ENCODE measurements at places on chromosomes 6 and 20.

DNA sequence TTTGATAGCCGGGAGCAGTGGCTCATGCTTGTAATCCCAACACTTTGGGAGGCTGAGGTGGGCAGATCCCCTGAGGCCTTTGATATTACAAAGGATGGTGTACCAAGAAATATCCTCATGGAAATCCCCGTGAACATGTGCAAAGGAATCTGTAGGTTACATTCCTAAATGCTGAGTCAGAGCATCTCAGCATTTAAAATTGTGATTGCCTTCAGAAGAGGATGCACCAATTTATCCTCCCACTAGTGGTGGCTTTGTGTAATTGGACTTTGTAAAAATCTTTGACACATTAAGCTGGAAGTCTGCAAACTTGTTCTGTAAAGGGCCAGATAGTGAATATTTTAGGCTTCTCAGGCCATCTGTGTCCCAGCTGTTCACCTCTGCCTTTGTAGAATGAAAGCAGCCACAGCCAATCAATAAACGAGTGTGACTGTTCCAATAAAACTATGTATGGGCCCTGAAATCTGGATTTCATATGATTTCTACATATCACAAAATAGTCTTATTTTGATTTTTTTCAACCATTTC, 11.8 kb downstream of the TMEM14B start:
- peak; percentile 89 for DNase-seq

GRCh38 chr6:21587961-21588480, 5.5 kb upstream of the SOX4 start:
- peak; percentile 44 for DNase-seq

DNA sequence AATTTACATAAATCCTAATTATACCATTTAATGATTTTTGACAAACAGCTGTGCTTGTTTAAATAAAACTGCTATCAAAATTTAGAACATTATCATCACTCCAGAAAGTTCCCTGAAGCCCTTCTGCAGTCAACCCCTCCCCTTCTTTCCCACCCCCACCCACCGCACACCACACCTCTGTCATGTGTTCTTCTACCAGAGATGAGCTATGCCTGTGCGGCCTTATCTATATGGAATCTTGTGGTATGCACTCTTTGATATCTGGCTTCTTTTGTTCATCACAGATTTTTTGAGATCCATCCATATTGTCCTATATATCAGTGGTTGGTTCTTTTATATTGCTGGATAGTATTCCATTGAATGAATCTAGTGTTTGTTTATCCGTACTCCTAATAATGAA, 7.2 kb downstream of the MYLIP start:
- DNase-seq: no peak

DNA sequence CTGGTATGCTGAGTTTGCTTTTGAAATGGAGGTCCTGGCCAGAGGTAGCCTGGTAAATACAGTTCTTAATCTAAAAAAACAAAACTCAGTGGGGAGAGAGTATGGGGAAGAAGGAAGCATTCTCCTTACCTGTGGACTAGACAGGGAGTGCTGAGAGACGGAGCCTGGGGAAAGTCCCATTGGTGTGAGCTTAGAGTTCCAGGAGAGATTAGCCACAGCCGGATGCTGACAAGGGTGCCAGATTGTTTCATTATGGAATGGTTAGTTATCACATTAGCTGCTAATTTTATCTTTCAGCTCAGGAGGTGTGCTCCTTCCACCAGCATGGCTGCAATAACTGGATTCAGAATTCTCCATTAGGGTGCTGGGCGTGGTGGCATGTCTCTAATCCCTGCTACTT, 75.9 kb downstream of the RREB1 start:
- no peak for DNase-seq

DNA sequence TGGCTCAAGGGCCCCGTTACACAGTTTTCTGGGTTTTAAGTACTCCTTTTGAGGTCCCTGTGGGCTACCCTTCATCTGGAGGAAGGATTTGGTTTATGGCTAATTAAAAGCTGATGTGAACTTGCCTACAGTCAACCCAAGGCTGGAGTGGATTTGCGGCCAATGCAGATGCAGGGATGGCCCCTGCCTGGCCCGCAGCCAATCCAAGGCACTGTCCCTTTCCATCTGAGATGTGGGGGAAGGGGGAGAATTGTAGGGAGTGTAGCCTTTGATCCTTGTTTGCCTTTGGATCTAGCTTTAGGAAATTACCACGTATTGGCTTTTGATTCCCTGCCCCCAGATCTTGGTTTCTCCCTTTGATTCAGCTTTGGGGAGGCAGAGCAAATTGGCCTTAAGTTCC, 128.0 kb upstream of the GGTLC1 start:
- DNase-seq: no peak

DNA sequence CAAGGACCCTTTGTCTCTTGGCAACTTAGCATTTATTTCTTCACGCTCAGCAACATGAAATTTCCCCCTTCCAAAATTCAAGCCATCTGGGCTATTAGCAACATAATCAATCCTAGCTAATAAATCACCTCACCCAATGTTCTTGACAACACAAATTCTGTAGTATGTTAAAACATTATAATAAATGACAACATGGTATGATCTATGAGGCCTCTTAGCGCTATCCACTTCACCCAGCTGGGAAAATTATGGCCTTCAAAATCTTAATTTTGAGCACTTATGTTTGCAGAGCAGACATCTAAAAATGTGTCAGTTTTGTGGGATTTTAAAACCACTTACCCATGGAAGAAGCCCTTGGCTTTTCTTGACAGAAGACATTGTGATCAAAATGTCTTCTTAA, 181.9 kb downstream of the HDGFL1 start:
- no peak for DNase-seq

- no peak for DNase-seq
Measured at GRCh38 chr6:25220857-25221256, 58.3 kb upstream of the CARMIL1 start.

DNA sequence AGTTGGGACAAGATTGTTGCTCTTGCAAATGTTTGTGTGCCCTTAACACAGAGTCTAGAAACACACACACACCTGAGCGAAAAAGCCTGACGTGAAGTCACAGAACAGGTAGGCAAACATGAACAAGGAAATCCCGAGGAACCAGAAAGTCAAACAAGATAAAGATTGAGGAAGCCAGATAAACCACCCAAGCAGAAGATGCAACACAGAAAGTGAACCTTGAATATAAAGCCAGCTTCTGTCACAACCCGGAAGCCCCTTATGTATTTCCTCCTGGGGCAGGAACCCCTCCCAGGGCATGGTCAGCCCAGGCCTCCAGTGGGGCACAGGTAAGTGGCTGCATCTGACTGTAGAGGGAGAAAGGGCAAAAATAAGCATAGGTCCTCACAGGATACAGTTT, 158.2 kb upstream of the SUPT3H start:
- DNase-seq: no peak

- peak; percentile 42 for DNase-seq
Measured at GRCh38 chr6:5302995-5303622, 41.8 kb downstream of the FARS2 start.

DNA sequence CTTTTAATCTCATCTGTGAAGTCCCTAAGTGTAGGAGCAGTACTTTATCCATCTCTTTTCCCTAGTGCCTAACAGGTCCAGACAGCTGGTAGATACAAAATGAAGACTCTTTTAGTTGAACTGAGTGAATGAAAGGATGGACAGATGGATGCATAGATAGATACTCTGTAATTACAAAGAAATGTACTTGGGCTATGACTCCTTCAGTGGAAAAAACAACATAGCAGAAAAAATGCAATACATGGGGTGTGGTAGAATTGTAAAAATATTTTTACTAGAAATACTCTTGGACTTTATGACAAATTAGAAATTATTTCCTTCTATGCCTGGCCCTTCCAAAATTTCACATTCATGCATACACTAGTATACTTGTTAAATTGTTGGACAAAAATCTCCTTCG, 29.3 kb downstream of the KCNQ5 start:
- no peak for DNase-seq

DNA sequence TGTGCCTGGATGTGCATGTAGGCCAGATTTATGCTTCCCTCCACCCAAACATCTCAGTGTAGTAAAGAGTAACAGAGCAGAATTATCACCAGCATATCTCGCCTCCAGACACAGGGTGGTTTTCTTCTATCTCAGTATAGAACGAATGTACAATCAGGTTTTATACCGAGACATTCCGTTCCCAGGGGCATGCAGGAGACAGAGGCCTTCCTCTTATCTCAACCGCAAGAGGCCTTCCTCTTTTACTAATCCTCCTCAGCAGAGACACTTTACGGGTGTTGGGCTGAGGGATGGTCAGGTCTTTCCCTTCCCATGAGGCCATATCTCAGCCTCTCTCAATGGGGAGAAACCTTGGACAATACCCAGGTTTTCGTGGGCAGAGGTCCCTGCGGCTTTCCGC, 36.4 kb upstream of the MC3R start:
- no peak for DNase-seq

GRCh38 chr6:150579611-150580010, 20.1 kb upstream of the PLEKHG1 start:
- no peak for DNase-seq

DNA sequence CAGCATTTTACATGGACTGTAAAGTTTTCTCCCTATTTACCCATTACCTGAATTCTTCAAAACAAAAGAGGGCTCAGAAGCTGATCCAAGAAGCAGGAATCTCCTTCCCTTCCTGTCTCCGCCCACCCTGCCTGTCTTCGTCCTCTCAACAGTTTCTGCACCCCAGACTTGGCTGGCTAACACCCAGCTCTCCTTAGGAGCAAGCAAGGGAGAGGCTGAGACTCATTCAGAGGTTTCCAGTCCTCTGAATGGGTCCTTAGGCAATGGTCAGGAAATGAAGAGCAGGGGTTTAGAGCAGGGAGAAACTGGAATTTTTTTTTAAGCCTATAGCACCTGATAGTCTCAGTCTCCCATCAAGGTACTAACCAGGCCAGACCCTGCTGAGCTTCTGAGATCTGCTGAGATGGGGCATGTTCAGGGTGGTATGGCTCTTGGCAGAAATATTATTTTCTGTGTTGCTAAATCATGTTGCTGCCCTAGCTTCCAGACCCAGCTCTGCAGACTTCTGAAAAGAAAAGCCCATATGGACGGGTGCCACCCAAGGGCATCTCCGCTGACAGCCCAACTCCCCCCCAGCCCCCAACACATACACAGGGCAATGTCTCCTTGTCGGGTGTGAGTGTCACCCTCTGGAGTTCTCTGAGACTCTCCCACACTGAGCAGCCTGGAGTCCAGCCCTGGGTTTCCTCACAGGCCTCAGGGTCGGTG, 74.6 kb upstream of the CD93 start:
- DNase-seq: no peak

- DNase-seq: no peak
Measured at GRCh38 chr6:121437851-121438651, 2.6 kb downstream of the GJA1 start.

DNA sequence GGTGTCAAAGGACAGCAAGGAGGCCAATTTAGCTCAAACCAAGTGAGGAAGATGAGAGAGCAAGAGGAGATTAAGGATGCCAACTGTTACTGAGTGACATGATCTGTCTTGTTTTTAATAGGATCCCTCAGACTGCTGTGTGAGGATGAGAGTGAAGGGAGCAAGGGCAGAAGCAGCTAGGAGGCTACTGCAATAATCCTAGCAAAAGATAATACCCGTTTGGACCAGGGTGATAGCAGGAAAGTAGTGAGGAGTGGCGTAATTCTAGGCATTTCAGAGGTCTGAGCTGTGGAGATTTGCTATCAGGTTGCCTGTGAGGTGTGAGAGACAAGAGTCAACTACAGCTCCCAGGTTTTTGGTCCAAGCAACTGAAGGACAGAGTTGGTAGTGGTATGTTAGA, 14.7 kb downstream of the UBE2V1 start:
- DNase-seq: no peak

DNA sequence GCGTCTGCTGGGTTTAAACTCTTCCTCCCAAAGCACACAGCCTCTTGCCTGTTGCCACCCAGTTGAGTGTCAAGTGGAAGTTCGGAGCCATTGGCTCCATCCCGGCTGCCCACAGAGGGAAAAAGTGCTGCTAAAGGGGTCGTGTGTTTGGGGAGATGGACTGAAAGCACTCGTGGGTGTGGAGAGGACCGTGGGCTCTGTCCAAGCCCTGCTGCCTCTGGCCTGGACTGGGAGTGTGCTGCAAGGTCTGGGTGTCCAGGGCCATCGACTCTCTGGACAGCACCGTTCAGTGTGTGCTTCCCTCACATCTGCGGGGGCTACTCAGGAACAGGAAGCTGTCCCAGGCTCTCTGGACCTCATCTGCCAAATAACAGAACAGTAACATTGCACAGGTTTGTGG, 269.3 kb downstream of the DLL1 start:
- DNase-seq: no peak

GRCh38 chr6:41064841-41065240, 7.3 kb downstream of the OARD1 start:
- no peak for DNase-seq

DNA sequence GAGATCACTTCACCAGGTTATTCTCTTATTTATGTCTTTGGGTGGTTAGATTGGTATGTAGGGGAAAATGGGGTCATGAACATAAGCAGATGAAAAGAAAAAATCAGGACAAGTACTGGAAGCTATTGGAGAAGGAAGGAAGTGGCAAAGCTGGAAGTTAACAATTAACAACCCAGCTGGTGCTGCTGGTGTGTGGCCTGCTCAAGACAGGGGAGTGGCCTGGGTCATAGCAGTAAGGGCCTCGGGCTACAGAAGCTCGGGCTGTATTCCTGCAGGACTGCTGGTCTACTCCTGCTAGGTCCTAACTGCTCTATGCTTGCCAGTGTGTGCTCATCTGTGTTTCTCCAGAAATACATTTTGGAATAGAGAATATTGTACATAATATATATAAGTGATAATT, 19.6 kb downstream of the MYLIP start:
- no peak for DNase-seq

GRCh38 chr6:33906439-33906838, 102.6 kb upstream of the MLN start:
- no peak for DNase-seq

DNA sequence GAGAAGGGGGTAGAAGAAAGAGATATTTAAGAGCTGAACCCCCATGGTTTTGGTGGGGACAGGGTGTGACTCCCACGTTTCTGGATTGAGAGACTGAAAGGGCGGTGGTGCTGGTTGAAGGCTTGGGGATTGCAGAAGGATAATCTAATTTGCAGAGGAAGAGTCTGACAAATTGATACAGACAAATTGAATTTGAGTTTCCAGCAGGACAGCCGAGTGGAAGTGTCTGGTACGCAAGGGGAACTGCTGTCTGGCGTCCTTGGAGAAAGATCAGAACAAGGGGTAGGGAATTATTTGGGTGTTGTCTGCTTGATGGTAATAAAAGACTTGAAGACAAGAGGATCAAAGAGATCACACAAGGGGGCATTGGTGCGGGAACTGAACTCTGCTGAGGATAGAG, 40.5 kb upstream of the MDGA1 start:
- no peak for DNase-seq

GRCh38 chr6:17725083-17725482, 18.4 kb upstream of the NUP153 start:
- DNase-seq: no peak
